Activated T-helper 1 cell treated with anti-CD3 and anti-CD28 coated beads, Interleukin-2, amount 50 U/mL, for 16 hours (primary cell): ENCODE measurements at places on chromosomes 16 and 17.

- peak; percentile 56 for DNase-seq
Observed at GRCh38 chr17:44086364-44087311, 16.1 kb downstream of the G6PC3 start.

- DNase-seq: no peak
Observed at GRCh38 chr16:15618392-15618791, 24.6 kb downstream of the MARF1 start.

DNA sequence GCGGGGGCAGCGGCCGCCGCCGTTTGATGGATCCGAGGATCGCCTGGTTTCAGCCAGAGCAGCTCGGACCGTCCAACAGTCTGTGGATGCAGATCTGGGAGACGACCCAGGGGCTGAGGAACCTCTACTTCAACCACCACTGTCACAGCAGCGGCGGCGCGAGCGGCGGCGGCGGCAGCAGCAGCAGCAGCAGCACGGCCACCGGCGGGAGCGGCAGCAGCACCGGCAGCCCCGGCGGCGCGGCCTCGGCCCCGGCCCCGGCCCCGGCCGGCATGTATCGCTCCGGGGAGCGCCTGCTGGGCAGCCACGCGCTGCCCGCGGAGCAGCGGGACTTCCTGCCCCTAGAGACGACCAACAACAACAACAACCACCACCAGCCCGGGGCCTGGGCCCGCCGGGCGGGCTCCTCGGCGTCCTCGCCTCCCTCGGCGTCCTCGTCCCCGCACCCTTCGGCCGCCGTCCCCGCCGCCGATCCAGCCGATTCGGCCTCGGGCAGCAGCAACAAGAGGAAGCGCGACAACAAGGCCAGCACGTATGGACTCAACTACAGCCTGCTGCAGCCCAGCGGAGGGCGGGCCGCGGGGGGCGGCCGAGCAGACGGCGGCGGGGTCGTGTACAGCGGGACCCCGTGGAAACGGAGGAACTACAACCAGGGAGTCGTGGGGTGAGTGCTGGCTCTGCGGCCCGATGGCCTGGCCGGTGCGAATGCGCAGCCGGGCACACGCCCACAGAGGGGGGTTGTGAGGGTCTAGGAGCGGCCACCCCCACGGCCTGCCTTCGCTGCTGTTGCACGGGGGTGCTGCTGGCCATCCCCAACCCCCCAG is 702 bp downstream of the TENT4B start:
- peak; percentile 15 for DNase-seq

DNA sequence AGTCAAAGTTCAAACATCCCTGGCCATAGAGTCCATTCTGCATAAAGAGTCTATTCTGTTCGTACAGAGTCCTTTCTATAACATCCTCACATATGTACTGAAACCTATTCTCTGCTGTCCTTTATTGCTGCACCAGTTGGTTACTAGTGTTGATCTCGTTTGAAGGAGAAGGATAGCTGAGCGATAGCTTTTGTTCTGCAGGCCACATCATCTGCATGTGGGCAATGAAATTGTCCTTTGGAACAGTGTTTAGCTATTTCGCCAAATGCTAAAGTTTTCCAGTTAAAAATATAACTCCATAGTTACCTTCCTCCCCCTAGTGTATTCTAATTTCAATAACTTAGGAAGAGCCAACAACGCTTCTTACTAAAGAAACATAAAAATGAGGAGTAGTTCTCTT is 6.0 kb downstream of the RHOT1 start:
- DNase-seq: no peak

- DNase-seq: no peak
Observed at GRCh38 chr17:58786586-58787295, 31.1 kb downstream of the PPM1E start.

DNA sequence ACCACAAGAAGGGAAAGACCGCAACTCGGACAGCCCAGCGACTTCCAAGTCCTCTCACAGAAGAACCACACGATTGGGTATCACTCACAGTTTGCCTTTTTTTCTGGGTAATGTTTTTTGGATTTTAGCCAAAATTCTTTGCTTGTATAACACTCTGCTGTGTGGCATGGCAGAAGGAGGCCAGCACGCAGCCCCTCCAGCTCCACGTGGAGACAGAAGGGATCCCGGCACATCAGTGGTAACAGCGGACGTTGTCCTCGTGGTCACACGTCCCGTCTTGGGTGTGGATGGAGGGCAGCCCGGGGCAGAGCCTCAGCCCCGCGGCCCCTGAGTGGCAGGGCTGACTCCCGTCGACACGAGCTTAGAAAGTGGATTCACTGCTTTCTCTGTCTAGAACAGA is 69.1 kb downstream of the KLHDC4 start:
- no peak for DNase-seq

DNA sequence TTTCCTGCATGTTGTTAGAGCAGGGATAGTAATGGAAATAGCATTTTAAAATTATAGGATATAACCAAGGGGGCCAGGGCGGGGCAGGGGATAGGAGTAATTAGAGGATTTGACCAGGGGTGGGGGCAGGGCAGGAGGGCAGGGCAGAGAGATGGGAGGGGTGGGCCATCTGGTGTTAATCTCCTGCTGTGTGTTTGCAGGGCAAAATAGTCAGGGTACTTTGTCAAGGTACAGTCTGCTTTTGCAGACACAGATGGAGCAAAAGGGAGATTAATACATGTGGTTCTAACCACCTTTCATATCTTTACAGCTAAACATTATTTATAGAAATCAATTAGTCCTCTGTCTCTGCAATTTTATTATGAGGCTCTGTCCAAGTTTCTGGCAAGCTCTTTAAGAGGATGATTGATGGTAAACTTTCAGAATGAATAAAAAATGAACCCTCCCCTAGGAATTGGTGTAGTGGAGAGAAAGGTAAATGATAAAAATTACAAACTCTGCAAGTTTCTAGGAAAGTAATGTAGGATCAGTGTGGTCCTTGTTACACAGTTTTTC is 6.6 kb downstream of the ANKFN1 start:
- DNase-seq: no peak

DNA sequence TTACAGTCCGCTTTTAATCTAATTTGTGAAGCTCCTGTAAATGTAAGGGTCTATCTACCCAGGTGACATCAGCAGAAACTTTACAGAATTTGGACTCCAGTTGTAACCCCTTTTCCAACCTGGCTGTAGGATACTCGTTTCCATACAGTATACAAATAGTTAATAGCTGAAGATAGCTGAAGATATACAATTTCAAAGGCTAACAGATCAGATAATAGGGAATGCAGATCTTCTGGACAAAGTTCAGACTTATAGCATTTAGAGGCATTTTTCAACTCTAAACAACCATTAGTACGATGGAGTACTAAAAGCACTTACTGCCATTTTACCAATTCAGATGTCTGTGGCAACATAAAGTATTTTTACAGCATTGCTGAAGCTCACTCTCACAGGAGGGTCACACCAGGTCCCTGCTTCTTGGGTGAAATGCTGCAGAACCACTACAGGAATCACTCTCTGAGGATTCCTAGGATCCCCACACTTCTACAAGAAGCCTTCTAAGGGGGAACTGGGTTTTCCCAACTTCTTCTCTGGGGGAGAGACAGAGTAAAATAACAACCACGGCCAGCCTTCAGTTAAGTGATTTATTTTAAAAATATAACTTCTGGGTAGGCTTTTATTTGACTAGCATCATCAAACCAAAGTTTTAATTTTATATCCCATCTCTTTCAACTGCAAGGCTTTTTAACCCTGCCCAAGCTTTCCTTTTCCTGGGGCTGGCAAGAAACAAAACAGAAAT is 2.9 kb downstream of the VEZF1 start:
- DNase-seq: no peak

DNA sequence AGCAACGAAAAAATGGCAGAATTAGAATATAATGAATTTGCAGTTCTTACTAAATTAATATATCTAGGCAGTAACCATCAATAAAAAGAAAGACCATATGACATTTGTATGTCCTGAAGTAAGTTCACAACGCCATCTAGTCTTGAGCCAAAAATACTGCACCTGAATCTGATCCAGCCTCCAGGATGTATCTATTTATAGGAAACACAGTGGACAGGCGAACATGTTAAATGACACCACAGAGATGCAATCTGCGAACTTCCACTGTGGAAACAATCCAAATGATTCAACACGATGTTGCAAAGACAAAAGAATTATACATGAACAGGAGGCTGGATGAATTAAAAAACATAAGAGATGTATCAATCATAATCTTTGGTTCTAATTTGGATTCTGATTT is 197.6 kb downstream of the CDH13 start:
- DNase-seq: no peak

DNA sequence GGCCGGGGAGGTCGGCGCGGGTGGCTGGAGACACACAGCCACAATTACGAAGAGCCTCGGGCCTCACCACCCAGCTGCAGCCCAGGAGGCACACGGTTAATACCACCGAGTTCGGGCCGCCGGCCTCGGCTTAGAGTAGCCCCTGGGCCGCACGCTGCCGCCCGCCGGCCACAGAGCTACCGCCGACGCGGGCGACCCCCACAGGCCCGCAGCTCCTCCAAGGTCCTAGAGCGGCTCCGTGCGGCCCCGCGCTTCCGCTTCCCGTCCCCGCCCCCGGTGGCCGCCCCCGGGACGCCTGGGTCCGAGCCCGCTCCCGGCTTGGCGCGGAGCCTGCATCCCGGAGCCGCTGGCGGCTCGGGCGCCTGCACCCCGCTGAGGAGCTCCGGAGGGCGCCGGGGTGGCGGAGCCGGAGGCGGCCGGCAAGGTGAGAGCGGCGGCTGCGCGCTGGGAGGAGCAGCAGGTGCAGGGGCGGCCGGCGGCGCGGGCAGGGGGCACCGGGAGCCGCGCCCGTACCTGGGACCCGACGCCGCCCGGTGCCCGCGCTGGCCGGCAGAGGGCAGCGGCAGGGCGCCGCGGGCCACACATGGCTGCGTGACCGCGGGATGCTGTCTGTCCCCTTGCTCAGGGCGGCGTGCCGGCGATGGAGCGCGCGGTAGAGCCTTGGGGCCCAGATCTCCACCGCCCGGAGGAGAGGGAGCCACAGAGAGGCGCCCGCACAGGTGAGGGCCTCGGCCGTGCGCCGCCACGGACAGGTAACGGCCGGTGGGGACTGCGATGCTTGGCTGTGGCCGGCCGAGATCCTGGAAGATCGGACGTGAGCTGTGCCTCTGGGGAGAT is at the start of gene ZNF48:
Gene ZNF48, plus strand, starts transcription at position 266 of the 837 bp plus-strand sequence. Its CDS starts 375 bp downstream, at position 641.
- peak; percentile 51 for DNase-seq

- no peak for DNase-seq
Observed at GRCh38 chr17:7459961-7460545, 15.2 kb downstream of the CHRNB1 start.

- DNase-seq: no peak
Observed at GRCh38 chr16:56360117-56361008, 65.0 kb downstream of the AMFR start.

DNA sequence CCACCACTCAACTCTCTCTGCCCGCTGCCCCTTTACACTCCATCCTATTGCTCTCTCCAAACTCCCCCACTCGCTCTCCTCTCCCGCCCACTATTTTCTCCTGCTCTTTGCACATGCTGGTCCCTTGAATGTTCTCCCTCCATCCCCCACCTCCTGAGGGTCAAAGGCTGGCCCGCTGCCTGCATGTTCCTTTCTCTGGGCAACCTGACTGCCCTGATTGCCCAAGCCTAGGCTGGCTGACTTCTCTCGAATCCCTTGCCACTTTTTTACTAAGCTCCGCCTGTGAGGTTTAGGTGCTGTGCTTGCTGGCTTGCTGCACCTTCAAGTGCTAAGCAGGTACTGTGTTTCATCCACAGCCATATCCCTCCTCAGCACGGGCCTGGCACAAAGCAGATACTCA is 2.7 kb downstream of the EMC8 start:
- no peak for DNase-seq

GRCh38 chr17:17542906-17543635 is 46.9 kb upstream of the RASD1 start:
- DNase-seq: no peak

DNA sequence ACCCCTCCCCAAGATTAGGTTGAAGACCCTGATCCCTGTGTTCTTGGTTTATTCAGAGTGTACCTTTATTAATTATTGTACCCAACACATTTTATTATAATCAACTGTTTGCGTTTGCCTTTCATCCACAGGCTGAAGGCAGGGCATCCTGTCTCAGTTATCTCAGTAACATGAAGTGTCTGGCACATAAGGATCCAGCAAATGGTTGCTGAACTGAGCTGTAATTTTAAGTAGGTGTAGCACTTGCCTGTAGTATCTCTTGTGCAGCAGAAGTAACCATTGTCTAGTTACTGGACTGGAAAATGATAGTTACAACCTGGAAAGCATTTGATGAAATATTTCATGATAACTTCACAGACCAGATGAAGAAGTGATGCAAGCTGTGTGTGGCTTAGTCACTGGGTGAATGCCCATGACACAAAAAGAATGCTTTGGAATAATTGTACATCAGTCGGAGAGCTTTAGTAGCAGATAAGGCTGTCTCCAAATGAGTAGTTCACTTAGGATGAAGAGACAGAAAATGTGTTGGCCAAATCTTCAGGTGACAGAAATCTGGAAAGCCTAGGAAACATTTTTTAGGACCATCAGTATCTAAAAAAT is 56.6 kb downstream of the ESRP2 start:
- no peak for DNase-seq

DNA sequence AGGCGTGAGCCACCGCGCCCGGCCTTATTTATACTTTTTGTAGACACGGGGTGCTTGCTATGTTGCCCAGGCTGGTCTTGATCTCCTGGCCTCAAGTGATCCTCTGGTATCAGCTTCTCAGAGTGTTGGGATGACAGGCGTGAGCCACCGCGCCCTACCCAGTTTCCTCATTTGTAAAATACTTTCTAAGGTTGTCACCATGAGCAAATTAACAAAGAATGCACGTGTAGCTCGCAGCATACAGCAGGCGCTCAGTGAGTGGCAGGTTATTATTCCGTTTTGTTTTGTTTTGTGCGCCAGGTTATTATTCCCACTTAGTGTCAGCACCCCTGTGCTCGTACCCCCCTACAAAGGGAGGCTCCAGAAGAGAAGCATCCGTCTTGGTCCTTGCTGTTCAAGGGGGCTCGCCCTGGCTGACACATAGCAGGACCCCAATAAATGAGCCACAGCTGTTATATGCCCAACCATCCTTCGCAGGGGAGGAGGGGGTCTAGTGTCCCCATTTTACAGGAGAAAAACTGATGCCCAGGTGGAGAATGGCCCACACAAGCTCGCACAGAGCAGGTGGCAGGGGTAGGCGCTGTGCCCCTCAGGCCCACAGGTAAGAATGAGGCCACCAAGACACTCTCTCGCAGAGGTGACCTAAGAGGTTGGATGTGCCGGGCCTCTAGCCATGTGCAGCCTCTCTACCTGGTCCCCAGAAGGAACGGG is 686 bp upstream of the MIEF2 start:
- DNase-seq: no peak

DNA sequence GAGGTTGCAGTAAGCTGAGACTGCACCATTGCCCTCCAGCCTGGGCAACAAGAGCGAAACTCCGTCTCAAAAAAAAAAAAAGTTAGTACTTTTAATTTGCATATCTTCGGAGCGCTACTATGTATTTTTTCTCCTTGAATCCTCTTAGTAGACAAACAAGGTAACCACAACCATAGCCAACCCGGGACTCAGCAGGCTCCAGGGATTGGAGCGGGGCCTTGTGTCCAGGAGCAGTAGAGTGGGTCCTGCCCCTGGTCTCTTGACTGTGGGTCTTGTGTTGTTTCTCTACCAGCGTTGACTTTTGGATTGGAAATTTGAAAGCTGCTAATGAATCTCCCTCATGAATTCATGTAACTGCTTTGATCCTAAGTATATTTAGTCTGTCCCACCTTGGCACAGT is 32.3 kb downstream of the PRMT7 start:
- no peak for DNase-seq

GRCh38 chr17:73528679-73529078 is 115.6 kb downstream of the SDK2 start:
- no peak for DNase-seq
